NCI-H1105 treated with DMSO at 0.1 percent for 48 hours (cell line): ENCODE measurements at places on chromosomes 6 and 20.

DNA sequence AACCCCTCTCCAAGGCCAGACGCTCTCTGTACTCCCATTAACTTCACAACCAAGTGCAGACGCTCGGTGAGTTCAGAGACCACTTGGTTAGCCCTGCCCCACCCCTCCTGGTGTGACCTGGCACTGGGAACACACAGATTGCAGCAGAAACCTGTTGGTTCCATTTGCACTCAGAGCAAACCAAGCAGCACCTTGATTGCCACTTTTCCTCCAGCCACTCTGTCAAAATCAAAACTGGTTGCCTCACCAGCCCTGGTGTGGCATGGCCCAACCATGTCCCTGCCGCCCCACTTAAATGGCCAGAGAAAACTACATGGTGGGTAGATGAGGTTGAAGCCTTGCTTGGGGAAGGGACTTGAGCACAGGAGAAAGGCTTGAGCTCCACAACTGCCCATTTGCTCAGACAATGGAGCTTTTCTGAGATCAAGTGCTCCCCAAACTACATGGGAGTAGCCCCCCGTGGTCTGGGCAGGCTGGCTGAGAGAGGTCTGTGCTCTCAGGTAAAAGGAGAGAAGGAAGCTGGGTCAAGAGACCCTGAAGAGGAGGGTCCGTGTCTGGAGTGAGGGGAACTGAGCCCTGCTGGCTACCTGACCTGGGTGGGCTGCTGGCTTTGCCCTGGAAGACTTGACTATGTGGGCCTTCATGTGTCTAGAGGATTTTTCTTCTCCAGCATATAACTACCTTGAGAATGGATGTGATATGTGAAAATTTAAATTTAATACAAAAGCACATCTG is 43.4 kb downstream of the PLCG1 start:
- no peak for DNase-seq

DNA sequence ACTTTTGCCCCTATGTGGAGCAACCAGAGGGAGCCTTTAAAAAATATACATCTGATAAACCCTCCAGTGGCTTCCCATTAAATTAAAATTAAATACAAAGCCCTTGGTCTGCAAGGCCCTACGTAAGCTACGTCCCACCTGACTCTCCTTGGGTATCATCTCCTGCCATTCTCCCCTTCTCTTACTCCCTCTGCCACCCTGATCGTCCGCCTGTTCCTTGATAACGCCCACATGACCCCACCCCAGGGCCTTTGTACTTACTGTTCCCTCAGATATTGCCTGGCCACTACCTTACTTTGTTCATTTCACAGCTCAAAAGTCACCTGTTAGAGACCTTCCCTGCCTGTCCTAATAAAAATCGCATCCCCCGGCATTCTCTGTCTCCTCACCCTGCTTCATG is 5.4 kb upstream of the NFATC2 start:
- DNase-seq, result no peak

- peak; percentile 58 for DNase-seq
Observed at GRCh38 chr6:72524011-72524645, 97.7 kb upstream of the KCNQ5 start.

GRCh38 chr6:15266423-15266996 is 20.6 kb downstream of the JARID2 start:
- DNase-seq, result no peak
